ENCODE measurements at places on chromosomes 11 and 22.

GRCh38 chr11:11521306-11522002 lies 100.4 kb downstream of the GALNT18 start:
- DNase-seq, result no peak

DNA sequence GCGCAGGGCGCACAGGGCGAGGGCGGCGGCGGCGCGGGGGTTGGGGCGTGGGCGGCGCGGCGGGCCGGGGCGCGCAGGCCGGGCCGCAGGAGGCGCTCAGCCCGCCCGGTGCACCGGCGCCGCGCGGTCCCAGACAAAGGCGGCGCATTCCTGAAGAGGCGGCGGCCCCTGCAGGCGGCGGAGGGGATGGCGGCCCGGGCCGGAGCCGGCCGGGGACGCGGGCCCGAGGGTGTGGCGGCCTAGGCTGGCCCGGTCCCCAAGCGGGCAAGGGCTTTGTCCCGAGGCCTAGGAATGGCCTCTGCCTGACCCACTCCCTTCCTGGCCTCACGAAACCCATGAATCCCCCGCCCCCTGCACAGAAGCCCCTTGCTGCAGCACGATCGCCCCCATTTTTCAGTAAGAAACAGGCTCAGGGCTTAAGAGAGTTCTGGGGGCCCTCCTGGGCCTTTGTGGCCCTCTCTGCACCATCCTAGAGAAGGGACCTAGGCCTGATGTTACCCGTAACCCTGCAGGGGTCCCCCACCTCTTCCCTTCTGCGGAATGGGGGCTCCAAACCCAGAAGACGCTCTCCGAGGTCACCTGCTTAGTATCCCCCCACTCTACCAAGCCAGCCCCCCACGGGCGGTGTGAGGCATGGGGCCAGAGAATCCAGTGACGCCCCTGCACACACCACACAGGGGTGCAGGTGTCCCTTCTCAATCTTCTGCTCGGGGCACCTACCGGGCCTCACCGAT lies at the start of gene RTN4R:
Gene RTN4R, minus strand, starts transcription at position 40 of the 734 bp plus-strand sequence. CDS start 226 bp downstream, outside the sequence.
- DNase-seq, result no peak

DNA sequence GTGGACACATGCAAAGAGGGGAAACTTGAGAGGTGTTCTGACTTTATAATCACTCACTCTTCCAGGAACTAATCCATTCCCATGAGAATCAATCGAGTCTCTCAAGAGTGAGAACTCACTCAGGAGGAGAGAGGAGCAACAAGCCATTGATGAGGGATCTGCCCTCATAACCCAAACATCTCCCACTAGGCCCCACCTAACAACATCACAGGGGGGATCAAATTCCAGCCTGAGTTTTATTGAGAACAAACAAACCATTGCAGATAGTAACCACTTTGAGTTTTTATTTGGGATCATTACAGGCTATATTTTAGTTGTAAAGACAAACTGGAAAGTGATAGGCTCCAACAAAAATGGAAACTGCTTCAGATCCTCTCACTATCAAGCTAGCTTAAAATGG lies 328.8 kb upstream of the CTSC start:
- no peak for DNase-seq

DNA sequence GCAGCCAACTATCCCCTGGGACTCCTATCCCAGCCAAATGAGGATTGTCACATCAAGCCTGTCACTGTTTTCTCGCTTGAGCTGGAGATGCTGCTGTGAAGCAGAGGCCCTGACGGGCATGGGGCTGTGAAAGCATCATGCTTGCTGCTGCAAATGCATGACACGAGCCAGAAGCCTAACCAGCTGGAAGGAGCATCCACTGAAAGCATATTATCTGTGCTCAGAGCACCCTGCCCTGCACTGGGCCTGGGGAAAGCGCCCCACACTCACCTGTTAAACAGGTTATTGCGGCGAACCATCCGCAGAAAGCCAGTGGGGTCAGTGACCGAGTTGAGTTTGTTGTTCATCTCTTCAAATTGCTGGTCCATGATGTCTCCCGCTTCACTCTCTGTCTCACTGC lies 110.9 kb upstream of the PITPNB start:
- DNase-seq, result no peak

DNA sequence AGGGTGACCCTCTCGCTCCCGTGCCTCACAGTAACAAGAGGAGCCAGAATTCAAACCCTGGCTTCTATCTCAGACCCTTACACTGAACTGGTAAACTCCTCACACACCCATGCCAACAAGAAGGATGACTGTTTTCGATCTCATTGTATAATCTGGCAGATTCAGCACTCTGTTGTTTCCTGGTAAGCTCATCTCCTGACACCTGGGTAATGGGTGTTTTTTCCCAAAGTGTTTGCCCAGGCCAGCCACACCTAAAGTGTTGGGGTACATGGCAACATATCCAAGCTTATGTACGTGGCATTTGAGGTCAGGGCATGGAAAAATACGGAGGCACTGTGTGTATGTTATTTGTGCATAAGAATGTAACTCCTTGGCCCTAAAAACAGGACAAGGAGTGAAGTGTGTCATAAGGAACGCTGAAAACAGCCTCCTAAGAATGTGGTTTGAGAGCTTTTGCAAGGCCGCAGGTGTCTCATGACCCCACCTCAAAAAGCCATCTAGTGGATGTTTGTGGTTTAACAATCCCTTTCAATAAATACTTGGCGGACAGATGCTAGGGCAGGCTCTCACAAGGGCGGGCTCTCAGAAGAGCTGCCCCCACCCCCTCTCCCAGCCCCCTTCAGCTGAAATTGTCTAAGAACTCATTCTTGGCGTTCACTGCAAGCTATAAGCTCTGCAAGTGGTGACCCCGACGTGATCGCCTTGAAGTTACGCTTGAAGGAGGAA lies at the start of gene MS4A15:
Gene MS4A15, plus strand, starts transcription at position 561 of the 726 bp plus-strand sequence. CDS start 6,867 bp downstream, outside the sequence.
- no peak for DNase-seq

DNA sequence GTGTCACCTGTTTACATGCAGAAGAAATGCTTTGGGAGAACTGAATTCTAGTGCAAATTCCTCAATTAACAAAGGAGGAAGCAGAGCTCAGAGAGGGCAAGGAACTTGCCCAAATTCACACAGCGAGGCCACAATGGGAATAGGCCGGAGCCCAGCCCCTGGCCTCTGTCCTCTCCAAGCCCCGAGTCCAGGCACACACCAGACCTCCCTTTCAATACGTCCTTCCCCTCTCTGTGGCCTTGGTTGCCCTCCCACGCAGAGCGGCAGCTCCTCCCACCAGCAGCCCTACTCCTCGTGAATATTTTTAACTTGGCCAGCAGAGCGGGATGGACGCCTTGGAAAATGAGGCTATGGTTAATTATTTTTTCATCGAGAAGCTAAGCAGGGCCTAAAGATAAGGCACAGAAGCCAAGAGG lies 1.6 kb upstream of the CARD10 start:
- DNase-seq, result no peak

DNA sequence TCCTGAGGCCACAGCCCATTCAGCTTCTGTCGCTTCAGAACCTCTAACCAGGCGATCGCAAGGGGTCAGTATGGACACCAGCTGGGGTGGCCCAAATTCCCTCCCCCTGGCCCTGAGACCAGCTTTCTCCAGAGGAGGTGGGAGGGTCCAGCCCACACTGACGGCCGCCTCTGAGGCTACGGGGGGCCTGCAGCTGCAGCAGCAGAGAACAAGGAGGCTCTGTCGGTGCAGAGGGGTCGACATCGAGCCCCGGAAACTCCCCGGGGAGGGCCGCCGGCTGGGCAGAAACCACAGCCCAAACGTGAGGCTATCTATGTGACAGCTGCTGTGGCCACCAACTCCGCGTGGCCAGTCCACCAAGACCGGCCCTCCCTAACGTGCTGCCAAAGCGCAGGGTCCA lies 40.8 kb downstream of the ELFN2 start:
- no peak for DNase-seq

DNA sequence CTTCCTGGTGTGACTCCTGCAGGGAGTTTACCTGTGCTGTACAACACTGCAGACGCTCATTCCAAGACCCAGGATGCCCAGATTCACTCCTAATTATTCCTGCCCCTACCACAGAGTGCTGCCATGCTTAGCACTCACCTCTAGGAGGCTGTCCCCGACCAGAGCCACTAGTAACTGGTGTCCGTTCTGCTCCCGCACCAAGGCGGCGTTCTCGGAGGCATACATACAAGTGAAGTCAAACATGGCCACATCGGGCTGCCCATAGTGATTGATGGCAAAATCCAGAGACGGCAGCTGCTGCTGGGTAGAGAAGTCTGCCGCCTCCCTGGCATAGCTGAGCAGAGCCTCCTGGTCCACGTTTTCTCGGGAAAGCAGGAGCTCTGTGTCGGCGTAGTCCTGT lies 122.3 kb upstream of the BID start:
- DNase-seq, result no peak

DNA sequence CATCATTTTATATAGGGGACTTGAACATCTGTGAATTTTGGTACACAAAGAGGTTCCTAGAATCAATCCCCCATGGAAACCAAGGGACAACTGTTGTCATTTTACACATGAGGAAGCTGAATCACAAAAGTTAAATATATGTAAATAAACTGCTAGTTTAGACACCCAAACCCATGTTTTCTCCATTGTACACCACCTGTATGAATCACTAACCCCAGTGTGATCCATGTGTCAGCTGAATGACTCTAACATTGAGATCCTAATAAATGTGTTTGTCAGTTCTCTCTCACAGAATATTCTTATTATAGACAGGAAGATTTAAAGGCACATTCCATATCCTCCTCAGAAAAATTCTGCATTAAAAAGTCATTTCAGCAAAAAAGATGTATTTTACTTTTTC lies 83.3 kb downstream of the ATG16L2 start:
- no peak for DNase-seq

GRCh38 chr22:18966748-18967147 lies 30.7 kb upstream of the PRODH start:
- no peak for DNase-seq

GRCh38 chr11:91397134-91397468 lies 827.5 kb upstream of the FAT3 start:
- no peak for DNase-seq

GRCh38 chr22:47022075-47022473 lies 259.6 kb downstream of the TBC1D22A start:
- no peak for DNase-seq

GRCh38 chr11:111765320-111765983 lies 737 bp downstream of the PPP2R1B start:
- no peak for DNase-seq

- DNase-seq, result no peak
Observed at GRCh38 chr11:93727985-93728791, 13.1 kb downstream of the TAF1D start.

DNA sequence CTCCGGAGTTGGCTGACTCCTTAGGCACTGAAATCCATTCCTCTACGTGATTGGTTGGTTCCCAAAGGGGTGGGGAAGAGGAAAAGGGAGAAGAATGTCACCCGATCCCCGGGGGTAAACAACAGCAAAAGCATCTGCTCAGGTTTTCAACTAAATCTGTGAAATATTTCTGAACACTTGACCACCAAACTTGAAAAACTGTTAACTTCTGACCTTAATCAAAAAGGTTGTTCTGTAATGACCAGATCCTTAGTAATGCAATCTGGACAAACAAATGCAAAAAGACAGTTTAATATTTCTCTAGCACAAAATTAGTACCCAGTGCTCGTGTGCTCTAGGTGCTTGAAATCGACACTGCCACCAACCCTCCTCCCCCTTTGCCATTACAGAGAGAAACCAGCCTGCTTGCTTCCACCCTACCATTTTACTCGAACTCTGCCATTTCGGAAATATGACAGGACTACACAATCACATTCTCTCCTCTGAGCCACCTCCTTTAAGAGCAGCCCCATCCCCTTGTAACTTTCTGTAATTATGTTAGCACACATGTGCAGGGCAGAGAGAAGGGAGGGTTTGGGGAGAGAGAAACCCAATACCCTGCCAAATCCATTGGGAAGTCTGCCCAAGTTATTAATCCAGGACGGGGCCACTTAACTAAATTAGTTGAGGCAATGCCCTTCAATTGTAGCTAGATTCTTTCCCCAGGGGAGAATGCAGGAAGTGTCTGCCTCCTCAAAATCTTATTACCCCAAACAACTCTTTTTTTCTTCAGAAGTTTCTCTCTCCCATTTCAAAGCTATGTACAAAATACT lies 113.8 kb downstream of the RBFOX2 start:
- no peak for DNase-seq

DNA sequence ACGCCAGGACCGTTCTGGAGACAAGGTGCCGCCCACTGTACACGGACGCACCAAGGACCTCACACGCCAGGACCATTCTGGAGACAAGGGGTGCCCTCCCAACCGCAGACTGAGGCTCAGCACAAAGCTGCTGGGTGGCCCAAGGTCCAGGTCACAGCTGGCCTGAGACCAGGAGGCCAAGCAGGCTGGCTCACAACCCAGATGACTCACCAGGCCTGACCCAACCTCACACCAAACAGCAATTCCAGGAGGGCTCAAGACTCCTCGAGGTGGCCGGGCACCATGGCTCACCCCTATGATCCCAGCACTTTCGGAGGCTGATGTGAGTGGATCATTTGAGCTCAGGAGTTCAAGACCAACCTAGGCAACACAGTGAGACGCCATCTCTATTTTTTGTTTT lies 14.8 kb downstream of the BRD1 start:
- no peak for DNase-seq

- DNase-seq, result no peak
Observed at GRCh38 chr11:94585399-94585798, 18.2 kb downstream of the PIWIL4 start.

DNA sequence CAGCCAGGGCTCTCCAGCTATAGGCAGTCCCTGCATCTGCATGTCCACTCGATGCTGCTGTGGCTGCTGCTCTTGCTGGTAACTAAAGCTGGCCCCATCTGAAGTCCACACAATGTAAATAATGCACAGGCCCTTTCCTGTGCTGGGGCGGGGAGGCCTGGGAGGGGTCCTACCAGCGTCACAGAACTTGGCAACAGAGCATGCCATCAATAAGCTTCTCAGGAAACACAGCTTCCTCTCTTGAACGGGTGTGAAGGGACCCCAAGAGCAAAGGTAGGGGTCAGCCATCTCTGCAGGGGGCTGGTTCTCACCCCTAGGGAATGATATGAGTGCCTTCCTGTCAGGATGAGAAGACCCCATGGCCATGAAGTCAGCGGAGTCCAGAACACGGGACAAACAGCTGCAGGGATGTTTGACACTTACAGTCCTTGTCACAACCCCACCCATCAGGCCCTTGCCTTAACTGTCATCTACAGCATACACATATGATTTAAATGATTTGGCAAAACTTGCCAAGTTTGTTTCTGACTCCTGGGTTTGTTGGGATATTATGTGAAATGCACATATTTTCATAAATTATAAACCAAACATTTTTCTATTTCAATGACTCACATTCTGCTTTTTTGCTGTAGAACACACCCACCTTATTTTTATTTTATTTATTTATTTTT lies 39.1 kb upstream of the LYVE1 start:
- DNase-seq, result no peak

DNA sequence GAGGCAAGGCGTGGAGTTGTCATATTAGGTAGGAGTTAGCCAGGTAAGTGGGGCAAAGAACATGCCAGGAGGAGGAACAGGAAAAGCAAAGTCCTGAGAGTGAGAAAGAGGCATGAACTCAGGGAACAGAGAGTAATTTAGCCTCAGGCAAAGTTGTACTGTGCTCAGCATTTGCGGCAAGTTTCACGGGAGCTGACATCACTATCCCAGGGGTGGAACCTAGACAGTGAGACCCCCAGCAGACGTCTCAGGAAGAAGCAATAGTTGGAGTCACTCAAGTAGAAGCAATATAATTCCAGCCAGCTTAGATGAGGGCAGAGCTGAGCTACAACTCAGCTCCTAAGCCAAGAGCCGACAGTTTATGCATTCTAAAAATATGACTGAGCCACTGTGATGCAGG lies 426.0 kb upstream of the ISX start:
- DNase-seq, result no peak

- DNase-seq, result no peak
Observed at GRCh38 chr11:77101043-77101537, 1.6 kb upstream of the OMP start.

- no peak for DNase-seq
Observed at GRCh38 chr22:22684580-22685561, 40.5 kb downstream of the GGTLC2 start.

- DNase-seq, result no peak
Observed at GRCh38 chr11:35118906-35119305, 20.1 kb upstream of the CD44 start.
